ENCODE measurements at places on chromosomes 3 and 15.

DNA sequence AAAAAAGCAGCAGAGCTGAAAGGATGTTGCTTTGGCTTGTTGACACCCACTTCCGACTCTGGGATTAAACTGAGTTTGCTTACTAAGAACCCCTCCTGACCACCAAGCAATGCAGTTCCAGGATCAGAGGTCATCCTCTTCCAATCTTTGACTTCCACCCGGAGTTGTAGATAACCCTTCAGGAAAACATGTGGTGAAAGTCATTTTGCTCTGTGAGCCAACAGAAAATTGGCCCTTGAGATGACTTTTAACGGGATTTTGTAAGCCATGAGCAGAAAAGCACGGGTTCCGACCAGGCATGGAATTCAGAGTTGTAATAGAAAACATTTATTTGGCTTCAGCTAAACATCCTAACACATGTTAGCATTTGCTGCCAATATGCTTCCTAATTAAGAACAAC, 171.6 kb upstream of the NR2F2 start:
- peak; percentile 81 for DNase-seq

DNA sequence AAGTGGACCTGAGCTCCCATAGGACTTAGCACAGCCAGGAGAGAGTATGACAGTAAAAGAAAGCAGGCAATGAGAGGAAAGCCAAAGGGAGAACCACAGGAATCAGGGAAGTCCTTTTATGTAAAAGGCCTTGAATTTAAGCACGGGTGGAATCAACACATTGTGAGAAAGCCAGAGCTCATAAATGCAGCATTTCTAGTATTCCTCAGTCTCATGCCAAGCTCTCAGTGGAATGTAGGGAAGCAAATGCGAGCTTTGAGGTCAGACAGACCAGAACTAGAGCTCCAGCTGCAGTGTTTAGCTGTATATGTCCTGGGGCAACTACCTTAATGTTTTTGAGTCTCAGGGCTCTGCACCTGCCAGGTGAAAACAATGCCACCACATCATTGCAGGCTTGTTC, 132.1 kb upstream of the TRIM42 start:
- DNase-seq: peak; percentile 6

DNA sequence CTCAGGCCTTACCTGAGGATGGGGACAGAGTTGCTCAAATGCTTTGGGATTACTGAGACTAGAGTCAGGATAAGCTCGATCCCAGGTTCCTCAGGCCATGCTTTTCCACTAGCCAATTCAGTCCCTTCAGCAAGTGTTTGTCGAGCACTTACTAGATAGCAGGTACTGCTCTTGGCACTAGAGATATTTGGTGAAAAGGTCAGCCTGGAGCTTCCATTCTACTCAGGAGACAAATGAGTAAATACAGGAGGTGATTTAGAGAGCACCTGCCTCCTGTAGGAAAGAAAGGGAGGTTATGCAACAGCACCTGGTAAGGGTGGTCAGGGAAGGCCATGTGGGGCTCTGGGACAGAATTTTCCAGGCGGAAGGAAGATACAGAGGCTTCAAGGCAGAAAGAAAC, 99.9 kb downstream of the CACNA1D start:
- DNase-seq: no peak

DNA sequence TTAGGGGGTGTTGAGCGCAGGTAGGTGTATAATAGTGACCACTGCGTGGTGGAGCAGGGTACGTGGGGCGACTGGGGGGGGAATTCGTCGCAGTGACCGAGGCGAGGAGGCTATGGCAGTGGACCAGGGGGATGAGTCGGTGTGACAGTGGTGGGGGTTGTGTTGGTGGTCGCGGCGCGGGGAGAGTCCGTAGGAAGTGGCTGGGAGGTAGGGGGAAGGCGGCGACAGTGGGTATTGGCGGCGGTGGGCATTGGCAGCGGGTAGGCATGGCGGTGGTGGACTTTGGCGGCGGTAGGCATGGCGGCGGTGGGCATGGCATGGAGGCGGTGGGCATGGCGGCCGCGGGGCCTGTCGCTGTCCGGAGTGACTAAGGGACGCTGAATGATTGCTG, 739 bp downstream of the SNRPN start:
- DNase-seq: peak; percentile 16

GRCh38 chr3:190426806-190427507, 22.7 kb downstream of the TMEM207 start:
- no peak for DNase-seq

DNA sequence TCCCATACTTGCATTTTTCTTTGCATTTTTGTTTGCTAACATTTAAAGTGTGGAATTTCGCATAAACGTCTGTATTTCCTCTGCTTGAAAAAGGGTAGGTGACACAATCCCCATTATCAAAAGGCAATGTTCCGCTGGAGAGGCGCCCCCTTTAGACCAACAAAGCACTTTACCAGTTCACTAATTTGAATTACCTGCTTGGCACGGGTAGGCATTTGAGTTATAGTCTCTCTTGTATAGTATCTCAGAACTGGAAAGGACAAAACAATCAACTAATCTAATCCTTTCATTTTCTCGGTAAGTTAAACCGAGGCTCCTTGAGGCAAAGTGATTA, 775 bp upstream of the CCDC39 start:
- peak; percentile 35 for DNase-seq

GRCh38 chr3:168532135-168532534, 436.4 kb upstream of the GOLIM4 start:
- no peak for DNase-seq

GRCh38 chr3:148146947-148147826, 550.5 kb upstream of the AGTR1 start:
- peak; percentile 15 for DNase-seq

GRCh38 chr3:186283096-186283495, 78.9 kb downstream of the DGKG start:
- DNase-seq: no peak

DNA sequence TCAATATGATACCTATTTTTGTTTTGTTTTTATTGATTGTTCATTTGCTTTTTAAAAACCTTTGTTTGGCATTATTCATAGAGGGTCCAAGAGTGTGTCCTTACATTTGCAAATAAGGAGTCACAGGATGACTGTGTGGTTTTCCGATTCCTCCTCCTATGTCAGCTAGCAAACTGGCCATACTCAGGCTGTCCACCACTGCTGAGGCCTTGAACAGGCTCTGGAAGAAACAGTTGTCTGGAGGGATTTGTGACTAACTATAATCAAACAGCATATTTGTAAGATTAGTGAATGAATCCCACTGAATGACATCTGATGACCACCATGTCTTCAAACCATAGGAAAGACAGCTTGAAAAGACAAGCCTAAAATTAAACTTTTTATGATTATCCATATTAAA, 423.4 kb upstream of the ATP11B start:
- no peak for DNase-seq

GRCh38 chr15:44144184-44144583, 50.9 kb downstream of the FRMD5 start:
- no peak for DNase-seq

DNA sequence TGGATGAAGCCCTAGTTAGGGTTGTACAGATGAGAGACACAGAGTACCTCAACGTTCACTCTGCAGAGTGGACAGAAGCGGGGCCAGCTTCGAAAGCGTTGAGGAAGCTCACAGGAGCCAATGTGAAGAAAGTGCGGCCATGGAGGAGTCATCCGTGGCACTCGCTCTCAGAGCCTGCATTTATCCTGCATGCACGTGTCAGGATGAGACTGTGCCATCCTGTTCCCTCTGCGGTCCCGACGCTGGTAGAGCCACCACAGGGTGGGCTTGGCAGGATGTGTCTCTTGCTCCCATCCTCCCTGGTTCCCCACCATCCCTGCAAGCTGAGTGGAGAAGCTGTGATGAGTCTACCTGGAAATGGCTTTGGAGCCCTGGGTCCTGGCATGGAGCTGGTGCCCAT, 39.3 kb downstream of the KLHL25 start:
- DNase-seq: no peak

- DNase-seq: no peak
Observed at GRCh38 chr15:92984161-92984560, 84.0 kb downstream of the CHD2 start.

GRCh38 chr3:195116407-195117185, 154.4 kb downstream of the XXYLT1 start:
- DNase-seq: no peak

DNA sequence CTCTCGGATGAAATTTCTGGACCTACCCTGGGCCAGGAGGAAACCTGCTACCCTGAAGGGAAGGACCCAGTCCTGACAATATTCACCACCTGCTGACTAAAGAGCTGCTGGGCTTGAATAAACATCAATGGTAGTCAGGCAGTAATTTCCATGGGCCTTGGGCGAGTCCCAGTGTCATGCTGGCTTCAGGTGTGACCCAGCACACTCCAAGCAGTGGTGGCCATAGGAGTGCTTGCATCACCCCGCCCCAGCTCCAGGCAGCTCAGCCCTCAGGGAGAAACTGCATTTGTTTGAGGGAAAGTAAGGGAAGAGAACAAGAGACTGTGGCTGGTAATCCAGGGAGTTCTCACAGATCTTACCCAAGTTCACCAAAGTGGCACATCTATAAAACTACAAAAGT, 261.8 kb upstream of the DCBLD2 start:
- DNase-seq: no peak

DNA sequence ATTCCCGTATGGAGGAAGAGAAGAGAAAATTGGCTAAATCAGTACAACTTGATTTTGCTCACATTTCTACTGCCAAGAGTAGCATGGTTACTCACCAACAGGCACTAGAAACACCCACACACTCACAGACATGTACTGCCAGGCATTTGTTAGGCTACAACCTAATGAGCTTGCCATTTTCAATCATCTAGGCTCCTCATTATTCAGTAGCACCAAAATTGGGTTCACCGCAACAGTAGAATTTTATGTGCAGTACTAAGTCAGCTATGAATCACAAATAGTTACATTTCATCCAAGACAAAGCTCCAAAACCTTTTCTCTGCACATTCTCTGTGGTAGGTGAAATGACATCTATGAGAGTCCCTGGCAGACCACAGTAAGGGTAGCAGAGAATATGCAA, 15.0 kb upstream of the THUMPD3 start:
- no peak for DNase-seq

DNA sequence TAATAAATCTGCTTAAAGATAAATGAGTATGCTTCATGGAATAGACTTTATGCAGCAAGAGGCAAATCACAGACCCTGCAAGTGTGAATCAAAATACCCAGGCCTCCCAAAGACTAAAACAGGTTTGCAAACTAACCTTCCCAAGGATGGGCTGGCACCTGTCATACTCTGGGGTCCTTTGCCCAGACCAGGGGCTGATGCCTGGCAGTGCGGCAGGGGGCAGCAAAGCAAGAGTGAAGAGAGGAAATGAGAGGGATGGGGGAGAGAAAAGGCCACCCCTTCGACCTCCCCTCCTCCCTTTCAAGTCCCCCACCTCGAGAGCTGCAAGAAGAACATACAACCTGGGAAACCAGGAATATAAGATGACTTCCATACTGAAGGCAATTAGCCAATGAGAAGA, 31.8 kb downstream of the XXYLT1 start:
- no peak for DNase-seq

- no peak for DNase-seq
Observed at GRCh38 chr15:74604983-74605794, 10.4 kb upstream of the CLK3 start.

DNA sequence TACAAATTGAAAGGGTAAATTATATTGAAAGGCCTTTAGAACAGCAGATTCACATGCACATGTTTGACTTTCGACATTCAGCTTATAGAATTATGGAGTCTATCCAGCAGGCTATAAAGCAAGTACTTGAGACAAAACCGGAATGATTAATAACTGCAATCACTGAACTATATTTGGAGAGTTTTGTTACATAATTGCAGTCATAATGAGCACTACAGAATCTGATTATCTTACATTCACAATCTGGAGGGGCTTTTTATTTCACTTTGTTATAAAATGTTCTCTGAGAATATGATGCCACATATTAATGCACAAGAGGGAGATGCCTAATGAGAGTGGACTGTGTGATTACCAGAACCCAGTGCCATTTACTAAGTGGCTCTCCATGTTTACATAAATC, 64.3 kb downstream of the NSUN3 start:
- DNase-seq: no peak

- DNase-seq: no peak
Observed at GRCh38 chr3:64011685-64012084, 11.6 kb downstream of the PSMD6 start.

- peak; percentile 69 for DNase-seq
Observed at GRCh38 chr3:134030379-134031347, 938 bp upstream of the SLCO2A1 start.

- DNase-seq: peak; percentile 78
Observed at GRCh38 chr3:66910266-66911055, 87.6 kb upstream of the KBTBD8 start.

DNA sequence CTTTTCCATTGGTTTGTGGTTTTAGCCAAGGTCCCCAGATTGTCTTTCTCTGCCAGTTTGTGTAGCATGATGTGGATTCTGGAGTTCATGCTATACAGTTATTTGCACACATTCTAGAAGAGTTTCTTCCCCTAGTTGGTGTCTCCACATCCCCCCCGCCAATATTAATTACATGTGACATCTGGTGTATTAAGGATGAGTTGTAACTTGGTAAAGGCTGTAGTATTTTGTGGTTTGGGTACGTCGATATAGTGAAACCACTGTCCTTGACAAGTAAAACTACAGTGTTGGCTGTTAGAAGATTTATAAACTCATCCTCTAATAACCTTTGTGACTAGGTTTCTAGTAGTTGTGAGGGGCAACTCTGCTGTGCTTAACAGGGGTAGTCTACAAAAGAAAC, 23.7 kb upstream of the P4HTM start:
- no peak for DNase-seq

- no peak for DNase-seq
Observed at GRCh38 chr3:108407886-108408285, 102.5 kb downstream of the MYH15 start.

- DNase-seq: peak; percentile 40
Observed at GRCh38 chr3:143601723-143602484, 246.4 kb downstream of the SLC9A9 start.

GRCh38 chr3:115469649-115470048, 153.7 kb upstream of the GAP43 start:
- no peak for DNase-seq

DNA sequence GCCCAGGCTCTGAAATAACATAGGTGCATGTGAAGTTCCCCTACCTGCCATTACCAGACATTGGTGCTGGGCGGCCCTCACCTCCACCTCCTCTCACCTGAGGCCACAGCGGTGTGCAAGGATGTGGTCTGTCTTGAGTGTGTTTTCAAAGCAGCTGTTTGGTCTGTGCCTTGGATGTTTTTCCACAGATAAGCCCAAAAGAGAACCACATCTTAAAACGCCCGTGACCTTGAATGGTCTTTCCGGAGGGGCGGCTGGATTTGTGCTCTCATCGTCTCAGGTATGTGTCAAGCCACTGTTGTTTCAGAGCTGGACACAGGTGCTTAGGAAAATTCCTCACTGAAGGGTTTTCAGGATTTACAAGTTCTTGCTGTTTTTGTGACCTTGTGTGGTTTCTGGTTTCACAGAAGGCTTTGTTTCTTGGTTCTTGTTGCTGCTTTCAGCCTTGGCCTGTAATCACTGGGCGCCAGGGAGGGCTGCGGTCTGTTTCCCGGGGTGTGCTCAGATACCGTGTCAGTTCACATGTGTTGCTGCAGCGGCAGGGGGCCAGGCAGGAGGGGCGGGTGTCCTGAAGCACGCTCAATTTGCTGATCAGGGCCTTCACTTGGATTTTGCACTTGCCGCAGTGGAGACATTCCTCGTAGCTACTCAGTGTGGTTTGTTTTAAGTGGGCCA, 128.4 kb downstream of the IGF1R start:
- DNase-seq: peak; percentile 70
